ENCODE measurements at places on chromosomes 11 and 22.
A peak's percentile ranks its signal among the peaks of the same experiment; 100 is the strongest.

DNA sequence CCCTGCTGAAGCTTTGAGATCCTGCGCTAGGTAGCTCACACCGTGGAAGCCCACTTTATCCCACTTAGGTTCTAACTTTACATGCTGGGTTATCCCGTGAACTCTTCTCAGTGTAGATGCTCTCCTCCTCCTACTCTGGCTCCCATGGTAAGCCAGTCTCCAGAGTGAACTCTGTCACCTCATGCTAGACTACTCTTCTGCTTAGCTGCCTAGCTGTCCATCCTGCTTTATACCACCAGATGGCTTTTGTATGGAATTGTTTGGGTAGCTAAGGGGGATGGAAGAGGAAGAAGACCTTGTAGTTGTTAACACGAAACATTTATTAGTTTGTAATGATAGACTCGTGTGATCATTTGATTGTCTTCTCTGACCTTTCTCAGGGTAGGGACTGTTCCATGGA, 46.8 kb downstream of the EMSY start:
- DNase-seq = no peak

- DNase-seq = no peak
Measured at GRCh38 chr11:72947229-72947628, 133.0 kb downstream of the ATG16L2 start.

GRCh38 chr11:36452236-36452940, 57.7 kb downstream of the TRAF6 start:
- DNase-seq = peak; percentile 10

GRCh38 chr11:108559904-108560303, 33.7 kb downstream of the EXPH5 start:
- no peak for DNase-seq

DNA sequence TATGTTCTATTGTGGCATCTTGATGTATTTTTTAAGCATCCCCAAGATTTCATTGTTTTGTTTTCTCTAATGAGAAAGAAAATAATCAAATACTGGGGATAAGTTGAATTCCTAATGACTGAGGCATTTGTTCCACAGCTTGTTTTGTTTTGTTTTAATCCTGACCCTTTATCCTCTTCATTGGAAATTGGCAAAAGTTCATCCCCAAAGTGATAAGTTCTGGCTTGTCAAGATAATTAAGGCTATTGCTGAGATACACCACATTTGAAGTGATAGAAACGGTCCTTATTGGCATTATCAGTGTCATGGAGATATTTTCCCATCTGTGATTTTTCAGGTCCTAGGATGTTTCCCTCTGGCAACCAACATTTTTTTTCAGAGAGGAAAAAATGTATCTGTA, 65.0 kb downstream of the SLC36A4 start:
- DNase-seq = no peak

DNA sequence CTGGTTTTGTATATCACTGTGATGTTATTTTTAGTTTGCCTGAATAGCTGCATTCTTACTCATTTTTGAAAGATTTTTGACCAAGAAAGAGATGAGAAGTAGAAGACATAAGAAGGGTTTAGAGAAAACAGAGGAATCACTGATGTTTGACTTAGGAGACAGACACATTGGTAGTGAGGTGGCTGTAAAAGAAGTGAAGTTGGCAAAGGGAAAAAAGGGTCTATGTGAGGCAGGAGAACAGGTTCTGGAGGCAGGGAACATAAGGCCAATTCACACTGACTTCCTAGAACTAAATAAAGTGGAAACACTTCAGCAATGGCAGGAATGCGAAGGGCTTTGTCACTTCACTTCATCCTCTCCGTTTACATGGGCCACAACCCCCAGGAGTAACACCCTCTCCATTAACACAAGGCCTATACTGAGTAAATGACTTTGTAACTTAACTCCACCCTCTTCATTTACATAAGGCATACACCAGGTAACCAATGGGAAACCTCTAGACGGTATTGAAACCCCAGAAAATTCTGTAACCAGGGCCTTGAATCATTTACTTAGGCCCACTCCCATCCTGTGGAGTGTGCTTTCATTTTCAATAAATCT, 36.5 kb downstream of the CTSC start:
- no peak for DNase-seq

DNA sequence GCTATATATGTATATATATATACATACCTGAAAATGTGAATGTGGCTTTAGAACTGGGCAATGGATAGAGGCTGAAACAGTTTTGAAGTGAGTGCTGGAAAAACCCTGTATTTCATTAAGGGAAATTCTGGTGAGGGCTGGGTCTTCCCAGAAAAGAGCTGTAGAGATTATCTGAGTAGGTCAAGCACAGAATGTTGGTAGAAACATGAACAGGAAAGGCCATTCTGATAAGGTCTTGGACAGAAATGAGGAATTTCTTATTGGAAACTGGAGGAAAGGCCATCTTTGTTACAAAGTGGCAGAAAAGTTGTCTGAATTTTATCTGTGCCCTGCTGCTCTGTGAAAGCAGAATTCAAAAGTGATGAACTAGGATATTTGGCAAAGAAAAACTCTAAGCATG, 25.4 kb downstream of the RTL6 start:
- DNase-seq = no peak

DNA sequence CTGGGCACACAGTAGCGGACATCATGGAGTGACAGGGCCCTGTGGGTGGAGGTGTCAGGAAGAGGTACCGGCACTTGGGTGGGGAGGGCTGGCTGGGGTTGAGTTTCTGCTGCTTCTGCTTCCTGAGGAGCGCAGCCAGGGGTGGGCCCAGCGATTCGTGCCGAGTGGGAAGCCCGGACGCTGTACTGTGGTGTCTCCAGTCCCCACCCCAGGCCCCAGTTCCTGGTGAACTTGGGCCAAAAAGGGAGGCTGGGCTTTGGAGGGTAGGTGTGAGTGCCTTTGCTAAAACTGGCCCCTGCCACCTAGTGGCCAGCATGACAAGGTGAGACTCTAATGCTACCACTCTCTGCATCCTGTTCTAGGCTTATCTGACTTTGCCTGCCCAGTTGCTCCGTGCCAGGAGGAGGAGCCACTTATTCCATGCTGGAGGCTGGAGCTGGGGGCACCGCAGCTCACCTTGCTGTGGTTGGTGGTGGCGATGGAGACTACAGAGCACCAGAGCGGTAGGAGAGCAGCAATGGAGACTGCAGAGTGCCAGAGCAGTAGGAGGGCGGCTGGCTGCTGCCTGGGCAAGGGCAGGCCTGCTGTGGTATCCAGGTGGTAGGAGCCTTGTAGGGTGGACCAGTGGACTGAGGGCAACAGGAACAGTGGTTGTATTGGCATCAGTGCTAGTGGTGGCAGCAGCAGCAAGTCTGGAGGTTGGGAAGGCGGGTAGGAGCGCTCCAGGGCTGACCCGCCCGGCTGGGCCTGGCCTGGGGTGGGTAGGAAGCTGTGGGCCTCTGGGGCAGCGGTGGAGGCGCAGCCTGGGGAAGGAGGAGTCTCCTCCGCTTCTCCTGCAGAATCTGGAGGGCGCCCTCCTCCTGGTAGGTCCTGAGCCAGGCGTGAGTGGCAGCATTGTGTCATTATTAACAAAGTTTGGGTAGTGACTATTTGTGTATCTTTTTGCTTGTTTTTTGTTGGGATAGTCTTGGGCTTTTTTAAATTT, 2.2 kb upstream of the RFPL2 start:
- DNase-seq = no peak

GRCh38 chr22:49536571-49537131, 291.0 kb downstream of the BRD1 start:
- DNase-seq = no peak

DNA sequence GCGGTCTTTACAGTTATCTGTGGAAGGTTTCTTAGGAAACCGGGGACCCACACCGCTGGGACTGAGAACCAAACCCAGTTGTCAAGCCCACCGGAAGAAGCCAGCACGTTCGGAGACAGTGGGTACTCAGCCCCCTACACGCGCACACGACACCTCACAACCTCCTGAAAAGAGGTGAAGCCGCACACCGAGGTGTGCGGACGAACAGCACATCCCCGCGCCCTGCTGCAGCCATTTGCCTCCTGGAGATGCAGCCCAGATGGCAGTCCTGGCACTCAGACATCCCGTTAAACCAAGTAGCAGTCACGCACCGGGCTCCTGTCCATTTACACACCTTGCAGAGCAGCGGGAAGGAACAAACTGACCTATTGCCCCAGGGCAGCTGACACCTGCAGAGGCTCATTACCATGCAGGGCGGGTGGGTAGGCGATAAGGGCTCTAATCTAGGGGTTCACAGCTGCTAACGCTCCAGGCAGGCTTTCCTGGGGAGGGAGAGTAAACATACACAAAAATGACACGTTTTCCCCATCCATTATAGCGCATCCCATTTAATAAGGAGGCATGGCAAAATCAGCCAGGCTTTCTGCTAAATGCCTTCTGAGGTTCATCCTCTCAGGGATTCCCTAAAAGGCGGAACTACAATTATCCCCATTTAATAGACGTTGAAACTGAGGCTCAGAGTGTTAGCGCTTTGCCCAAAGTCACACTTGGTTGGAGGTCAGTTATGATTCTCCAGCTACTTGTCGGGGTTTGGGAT, 864 bp upstream of the EHBP1L1 start:
- no peak for DNase-seq

DNA sequence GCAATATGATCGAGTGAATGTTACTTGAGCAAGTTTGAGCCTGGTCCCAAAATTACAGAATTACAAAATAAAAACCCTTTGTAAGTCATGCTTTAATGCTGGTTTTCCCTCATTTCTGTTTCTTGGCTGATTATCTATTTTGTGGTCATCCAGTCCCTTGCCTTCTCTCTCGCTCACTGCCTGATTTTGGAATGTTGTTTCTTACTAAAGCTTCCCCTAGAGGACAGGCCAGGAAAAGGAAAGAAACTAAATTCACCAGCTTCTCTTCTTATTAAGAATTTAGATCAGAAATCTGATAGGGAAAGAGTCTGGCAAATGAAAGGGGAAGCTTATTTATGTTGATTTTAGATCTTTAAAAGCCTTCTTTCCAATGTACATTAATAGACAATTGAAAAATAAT, 16.6 kb upstream of the BDNF start:
- DNase-seq = no peak

GRCh38 chr22:35664955-35665587, 16.8 kb downstream of the APOL6 start:
- no peak for DNase-seq

- no peak for DNase-seq
Measured at GRCh38 chr11:41660585-41660984, 201.1 kb upstream of the LRRC4C start.

DNA sequence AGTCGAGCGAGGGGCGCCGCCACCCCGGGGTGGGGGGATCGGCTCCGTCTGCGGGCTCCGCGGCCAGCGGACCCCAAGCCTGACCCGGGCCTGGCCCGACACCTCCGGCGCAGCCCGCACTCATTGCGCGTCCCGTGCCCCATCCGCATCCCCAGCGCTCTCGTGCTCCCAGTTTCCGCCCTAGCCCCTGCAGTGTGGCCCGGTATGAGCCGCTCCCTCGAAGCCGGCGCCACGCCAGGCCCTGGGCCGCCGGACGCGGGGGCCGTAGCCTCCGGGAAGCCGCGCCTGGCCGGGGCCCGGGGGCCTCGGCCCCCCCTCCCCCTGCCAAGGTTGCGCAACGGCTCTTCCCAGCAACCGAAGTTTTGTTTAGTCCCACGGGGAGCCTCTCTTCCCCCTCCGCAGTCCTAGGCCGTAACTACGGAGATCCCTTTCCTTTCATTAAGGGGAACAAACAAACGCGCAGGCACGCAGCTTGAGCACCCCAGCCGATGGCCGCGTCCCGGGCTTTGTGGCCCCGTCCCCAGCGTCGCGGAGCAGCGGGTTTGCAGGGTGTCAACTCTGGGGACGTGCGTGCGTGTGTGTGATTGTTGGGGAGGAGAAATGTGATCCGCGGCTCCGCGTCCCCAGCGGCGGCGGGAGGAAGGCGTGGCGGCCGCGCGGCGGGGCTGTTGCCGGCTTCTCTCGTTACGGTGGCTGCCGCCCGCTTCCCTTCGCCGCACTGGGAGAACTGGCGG, 883 bp downstream of the HIPK3 start:
- DNase-seq = peak; percentile 71

- no peak for DNase-seq
Measured at GRCh38 chr22:44360668-44361381, 48.1 kb upstream of the SHISAL1 start.

- DNase-seq = no peak
Measured at GRCh38 chr11:75592715-75593114, 30.7 kb downstream of the SERPINH1 start.

- DNase-seq = peak; percentile 6
Measured at GRCh38 chr22:50014655-50015401, 2.3 kb upstream of the IL17REL start.

DNA sequence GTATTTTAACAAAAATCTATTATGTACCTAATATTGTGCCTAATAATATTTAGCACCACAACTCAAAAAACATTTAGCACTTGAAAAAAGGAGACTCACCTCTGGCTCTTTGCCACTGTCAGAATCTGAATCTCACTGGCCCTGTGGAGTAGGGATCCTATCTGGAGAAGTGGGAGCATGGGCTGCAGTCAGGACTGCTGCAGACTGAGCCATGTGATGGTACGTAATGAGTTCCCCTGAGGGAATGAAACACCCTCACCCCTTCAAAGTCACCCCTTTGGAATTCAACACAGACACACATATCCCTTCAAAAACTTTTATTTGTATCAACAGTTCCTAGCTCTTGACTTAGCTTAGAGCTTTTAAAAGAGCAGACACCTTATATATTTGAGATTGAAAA, 6.5 kb downstream of the PTPMT1 start:
- DNase-seq = no peak

GRCh38 chr11:116861539-116861938, 24.1 kb upstream of the APOA1 start:
- DNase-seq = no peak

- DNase-seq = no peak
Measured at GRCh38 chr11:17224727-17225126, 16.9 kb upstream of the PIK3C2A start.

GRCh38 chr11:12286606-12287005, 90.8 kb upstream of the PARVA start:
- DNase-seq = no peak

DNA sequence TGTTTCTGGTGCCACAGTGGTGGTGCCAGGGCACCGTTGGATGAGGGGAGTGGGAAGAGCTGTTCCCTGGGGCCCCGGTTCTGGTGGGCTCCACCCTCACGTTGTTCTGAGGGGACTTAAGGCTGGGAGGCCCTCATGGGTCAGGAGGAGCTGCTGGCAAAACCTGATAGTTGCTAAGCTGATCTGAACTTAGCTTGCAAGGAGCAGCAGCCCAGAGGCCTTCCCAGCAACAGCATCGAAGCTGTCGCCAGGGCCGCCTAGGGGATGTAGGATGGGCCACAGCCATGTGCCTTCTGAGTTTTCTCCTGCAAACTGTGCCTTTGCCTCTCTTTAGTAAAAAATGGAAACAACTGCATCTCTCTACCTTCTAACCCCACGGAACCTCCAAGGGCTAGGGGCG, 240.2 kb downstream of the TBC1D22A start:
- no peak for DNase-seq
